ENCODE measurements at places on chromosomes 16 and 17. TPM values are rescaled to one million over a fixed set of nuclear protein-coding genes. Genes with fewer than 3 reads are reported as not detected.

GRCh38 chr17:73717690-73718089 lies 73.4 kb upstream of the SDK2 start:
- no peak for DNase-seq

DNA sequence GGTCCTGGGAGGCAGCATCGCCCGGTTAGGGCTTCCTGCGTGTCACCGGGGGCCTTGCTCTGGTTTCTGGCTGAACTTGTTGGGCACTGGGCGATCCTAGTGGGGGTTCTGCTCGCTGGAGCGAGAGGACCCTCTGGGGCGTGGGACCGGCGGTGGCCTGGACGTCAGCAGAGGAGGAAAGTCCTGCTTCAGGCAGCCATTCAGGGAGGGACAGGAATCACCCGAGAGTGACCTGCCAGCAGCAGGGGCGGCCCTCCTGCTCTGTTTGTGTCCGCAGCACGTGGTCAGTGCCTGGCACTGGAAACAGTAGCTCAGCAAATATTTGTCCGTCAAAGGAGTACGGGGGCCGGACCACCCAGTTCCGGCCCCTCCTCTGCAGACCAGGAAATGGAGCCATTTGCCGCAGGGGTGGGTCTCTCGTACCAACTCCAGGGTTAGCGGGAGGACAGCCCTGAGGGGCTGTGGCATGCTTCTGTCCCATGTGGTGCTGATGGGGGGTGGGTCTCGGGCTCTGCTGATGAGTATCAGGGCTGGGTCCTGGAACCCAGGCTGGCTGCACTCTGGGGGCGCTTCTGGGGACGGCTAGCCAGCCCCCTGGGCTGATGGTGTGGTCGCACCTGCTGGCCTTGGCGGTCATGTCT lies 48.3 kb downstream of the BAIAP2 start:
- no peak for DNase-seq

- no peak for DNase-seq
These were observed 68.8 kb upstream of the HSBP1 start for GRCh38 chr16:83738923-83739503.

EPX gene
- polyA plus RNA-seq, result 0.62 TPM

TBX2 gene
- 12.2 TPM for polyA plus RNA-seq

ICAM2 gene
- 28.6 TPM for polyA plus RNA-seq

KIF18B gene
- 8.8 TPM for polyA plus RNA-seq

Data from hindlimb muscle (tissue), 1 donor.